ENCODE measurements at places on chromosomes 6 and 20. TPM values are rescaled to one million over a fixed set of nuclear protein-coding genes. Genes with fewer than 3 reads are reported as not detected.

The SIRPA gene
- total RNA-seq, result 67.2 TPM

The SLC25A27 gene
- total RNA-seq, result 1.3 TPM

The SHLD1 gene
- total RNA-seq, result 0.65 TPM

The HLA-DRB5 gene
- total RNA-seq, result not detected

The ROS1 gene
- total RNA-seq, result 1.1 TPM

The LRP11 gene
- 27.8 TPM for total RNA-seq

The SLC12A5 gene
- total RNA-seq, result 2.1 TPM

The RCAN2 gene
- total RNA-seq, result 0.89 TPM

The ID4 gene
- total RNA-seq, result 9.9 TPM

The SERINC1 gene
- 86.8 TPM for total RNA-seq

The IMPG1 gene
- total RNA-seq, result not detected

The KHDC1L gene
- total RNA-seq, result 0.33 TPM

The ANKRD66 gene
- not detected for total RNA-seq

The RUNX2 gene
- 20.2 TPM for total RNA-seq

The SRMS gene
- not detected for total RNA-seq

The MCHR2 gene
- total RNA-seq, result not detected

The HLA-DQA2 gene
- total RNA-seq, result not detected

Measured in mesangial cell (primary cell).